ENCODE measurements at places on chromosomes 1 and 21. TPM values are rescaled to one million over a fixed set of nuclear protein-coding genes. Genes with fewer than 3 reads are reported as not detected.

- DNase-seq = no peak
These were observed 84.9 kb upstream of the KCNK2 start for GRCh38 chr1:214997685-214998084.

GRCh38 chr1:17661546-17662157 lies 93.5 kb upstream of the ACTL8 start:
- DNase-seq = peak; percentile 62

EPS8L3 gene
- polyA plus RNA-seq = not detected

GRCh38 chr1:183251101-183251958 lies 65.3 kb downstream of the LAMC2 start:
- no peak for DNase-seq

RBM15 gene
- 8.4 TPM for polyA plus RNA-seq

DNA sequence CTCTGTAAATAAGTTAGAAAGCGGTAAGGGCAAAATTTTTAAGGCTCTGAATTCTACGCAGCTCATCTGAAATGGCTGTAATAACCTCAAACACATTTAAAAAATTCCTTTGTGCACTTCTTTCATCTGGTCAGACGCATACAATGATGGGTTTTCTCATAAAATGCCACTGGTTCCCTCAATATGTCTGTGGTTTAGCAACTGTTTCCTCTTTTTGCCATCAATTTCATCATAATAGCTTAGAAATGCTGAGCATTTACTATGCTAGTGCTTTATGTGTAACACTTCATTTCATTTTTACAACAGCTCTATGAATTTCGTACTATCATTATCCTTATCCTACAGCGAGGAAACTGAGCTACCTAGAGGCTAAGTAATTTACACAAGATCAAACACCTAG lies 35.3 kb upstream of the DMRTA2 start:
- DNase-seq = no peak

TINAGL1 gene
- 26.2 TPM for polyA plus RNA-seq
